ENCODE measurements at places on chromosomes 16 and 17.

GRCh38 chr17:42571435-42572225 lies 4.7 kb downstream of the MLX start:
- DNase-seq = no peak

DNA sequence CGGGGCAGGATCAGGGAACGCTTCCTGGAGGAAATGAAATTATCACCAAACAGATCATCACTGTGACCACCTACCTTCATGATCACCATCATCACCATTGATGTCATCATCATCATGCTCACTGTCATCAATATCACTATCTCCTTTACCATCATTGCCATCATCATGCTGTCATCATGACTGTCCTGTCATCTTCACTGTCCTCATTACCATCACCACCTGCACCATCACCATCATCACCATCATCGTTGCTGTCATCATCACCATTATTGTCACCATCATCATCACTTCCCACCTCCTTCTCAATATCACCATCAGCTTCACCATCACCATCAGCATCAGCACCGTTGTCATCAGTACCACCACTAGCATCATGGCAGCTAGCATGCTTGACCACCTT lies 65.3 kb downstream of the NTN1 start:
- DNase-seq = no peak

- no peak for DNase-seq
Measured at GRCh38 chr17:70875729-70876310, 706.5 kb downstream of the KCNJ2 start.

DNA sequence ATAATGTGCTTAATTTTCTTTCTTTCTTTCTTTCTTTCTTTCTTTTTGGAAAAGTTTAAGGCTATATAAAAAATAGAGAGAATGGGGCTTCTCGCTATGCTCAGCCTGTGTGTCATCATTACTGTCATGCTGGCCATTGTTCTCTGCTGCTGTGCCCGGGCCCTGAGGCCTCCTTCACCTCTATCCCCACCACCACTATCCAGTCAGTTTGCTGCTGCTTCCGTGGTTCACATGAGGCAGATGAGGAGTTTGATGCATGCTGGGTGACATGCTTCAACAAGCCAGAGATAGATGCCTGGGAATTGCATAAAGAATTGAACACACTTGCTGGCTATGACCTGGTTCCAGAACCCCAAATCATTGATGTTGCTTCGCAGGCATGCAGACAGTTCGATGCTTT lies 36.3 kb downstream of the PITPNC1 start:
- no peak for DNase-seq

DNA sequence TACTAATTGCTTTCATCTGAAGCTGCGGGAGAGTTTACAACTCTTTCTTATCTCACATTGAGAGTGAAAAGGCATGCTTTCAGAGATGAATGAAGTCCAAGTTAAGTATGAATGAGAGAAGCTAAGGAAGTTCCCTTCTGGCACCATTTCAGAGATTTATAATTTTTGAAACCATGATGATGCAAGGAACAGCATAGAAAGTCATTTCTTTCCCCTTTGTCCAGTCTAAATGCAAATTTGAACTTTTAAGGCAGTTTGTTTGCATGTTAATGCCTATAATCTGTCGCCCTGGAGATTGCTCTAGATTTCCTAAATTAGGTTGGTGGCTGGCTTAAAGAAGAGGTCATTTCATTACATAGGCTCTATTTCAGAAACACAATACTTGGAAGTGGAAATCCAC lies 594.8 kb upstream of the GOT2 start:
- DNase-seq = no peak

DNA sequence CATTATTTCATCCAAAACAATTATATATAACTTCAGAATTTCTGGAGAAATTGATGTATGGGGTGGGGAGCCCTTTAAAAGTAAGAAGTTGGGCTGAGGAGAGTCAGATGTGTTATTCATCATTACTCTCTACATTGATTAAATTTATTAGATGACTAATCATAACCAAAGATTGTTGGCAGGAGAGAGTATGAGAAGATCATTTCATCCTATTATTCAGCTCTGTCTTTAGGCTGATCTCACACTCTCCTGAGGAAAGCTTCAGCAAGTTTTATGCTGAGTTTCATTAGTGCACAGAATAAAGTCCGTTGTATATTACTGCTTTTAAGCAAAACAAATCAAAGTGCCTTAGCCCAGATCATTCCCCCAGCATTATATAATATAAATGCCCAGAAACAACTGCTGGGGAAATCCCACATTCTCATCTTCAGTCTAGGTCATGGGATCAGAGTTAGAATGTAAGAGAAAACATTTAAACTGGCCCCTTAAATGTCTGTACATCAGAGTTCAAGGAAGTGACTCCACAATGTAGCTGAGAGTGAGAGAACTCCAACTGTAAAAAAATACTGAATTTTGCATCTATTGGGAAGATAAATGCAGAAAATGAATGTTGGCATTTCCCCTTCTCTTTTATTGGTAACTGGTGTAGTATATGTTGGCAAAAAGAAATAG lies 130.1 kb upstream of the HLF start:
- no peak for DNase-seq

- DNase-seq = no peak
Measured at GRCh38 chr17:16428098-16428882, 12.9 kb downstream of the TRPV2 start.

DNA sequence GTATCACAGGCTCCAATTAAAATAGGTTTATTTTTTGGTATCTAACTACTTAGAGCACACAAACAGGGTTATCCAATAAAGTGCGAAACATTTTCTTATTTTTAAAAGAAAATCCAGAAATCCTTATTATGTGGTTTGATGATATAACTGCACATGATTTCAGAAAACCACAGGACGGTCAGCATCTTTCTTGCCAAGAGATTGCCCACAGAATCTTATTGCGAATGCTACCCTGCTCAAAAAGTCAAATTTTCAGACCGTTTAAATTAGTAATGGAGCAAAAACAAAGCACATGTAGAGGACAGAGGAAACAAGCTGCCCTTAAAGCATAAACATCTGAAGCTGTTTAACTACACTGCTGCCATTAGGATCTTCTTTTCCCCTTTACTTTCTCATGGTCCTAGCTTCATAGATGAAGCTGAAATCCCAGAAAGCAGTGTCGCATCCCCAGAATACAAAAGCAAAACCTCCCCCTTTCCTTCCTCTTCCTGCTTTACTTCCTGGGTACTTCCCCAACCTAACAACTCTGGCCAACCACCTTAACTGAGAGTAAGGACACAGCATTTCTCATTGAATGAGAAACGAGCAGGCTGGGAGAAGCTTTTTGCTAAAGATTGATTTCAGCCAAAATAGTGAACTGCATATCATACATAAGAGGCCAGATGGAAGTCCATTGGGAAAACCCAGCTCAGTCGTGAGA lies 43.7 kb downstream of the CMTM4 start:
- no peak for DNase-seq

DNA sequence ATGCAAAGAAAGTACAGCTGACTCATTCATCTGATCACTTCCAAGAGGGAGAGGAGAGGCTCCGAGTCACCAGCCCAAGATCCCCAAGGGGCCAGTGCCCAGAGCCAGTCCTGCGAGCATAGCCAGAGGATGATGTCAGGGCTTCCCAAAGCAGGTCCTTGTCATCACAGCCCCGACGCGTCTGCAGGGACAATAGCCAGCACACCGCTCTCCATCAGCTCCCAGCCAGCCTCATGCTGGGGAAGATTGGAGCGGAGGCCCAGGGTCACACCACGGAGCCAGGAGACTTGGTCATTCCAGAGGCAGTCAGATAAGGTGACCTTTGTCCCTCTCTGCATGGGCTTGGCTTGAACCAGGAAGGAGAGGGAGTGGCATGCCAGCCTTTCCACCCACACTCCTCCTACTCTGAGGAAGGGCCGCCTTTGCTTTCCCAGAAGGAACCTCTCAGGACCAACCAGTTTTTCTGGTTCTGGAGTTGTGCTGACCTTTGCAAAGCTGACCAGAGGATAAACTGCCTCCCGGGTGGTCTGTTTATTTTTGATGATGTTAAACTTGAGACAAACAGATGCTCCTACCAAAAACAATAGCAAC lies 58.3 kb upstream of the ARHGAP44 start:
- no peak for DNase-seq

GRCh38 chr16:87493608-87494280 lies 920 bp upstream of the ZCCHC14 start:
- no peak for DNase-seq

DNA sequence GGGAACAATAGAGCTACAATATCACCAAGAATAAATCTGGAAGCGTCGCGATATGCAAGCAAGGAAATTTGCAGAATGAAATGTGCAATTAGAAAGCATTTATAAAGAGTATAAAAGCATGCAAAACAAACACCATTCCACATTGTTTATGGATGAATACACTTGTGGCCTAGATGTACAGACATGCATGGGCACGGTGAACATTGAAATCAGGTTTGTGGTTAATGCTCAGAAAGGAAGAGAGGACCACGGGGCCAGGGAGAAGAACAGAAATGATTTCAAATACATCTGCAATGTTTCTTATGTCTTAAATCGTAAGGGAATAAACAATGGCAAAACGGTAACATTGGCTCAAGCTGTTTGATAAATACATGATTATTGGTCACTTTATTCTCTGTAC lies 235.9 kb downstream of the FOXL1 start:
- DNase-seq = no peak

DNA sequence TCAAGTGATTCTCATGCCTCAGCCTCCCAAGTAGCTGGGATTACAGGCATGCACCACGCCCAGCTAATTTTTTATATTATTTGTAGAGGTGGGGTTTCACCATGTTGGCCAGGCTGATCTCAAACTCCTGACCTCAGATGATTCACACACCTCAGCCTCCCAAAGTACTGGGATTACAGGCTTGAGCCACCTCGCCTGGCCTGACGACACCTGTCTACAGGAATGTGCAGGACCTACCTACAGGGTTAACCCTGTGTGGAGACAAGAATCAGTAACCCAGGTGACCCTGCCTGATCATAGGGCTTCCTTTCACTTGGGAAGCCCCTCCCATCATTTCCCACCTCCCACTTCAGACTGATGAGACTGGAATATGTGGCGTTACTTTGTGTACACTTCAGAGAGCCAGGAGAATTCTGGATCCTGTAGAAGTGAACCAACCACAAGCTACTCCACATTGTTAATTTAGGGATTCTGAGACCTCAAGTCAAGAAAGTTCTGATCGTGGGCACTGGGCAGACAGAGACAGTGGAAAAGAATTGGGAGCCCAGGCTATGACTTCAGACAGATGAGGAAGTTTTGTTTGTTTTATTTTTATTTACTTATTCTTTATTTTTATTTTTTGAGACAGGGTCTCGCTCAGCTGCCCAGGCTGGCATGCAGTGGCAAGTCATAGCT lies 5.7 kb upstream of the MILR1 start:
- DNase-seq = no peak

- no peak for DNase-seq
Measured at GRCh38 chr17:52790359-52790955, 631.9 kb upstream of the CA10 start.

- DNase-seq = peak; percentile 43
Measured at GRCh38 chr17:16363749-16364536, 10.7 kb upstream of the CENPV start.
